ENCODE measurements at places on chromosomes 4 and X.
A peak's percentile ranks its signal among the peaks of the same experiment; 100 is the strongest.

- no peak for DNase-seq
Measured at GRCh38 chrX:18578546-18578945, 93.4 kb downstream of the RS1 start.

DNA sequence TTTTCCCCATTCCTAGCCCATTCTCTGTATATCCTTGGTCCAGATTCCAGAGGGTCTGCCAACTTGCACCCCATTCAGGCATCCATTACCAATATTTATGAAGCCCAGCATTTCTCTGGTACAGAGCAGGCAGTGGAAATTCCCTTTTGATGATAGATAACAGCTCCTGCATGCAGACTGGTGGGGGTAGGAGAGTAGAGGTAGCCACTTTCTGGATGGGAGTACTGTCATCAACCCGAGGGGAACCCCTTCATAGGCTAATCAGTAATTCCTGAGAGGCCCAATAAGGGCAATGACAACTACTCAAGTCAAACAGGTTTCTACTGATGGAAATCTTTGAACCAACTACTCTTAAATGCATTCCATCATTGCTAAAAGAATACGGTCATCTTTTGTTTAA lies 63.7 kb downstream of the COL25A1 start:
- DNase-seq = no peak

- peak; percentile 16 for DNase-seq
Measured at GRCh38 chrX:71103110-71103983, 3.2 kb downstream of the CXorf65 start.

DNA sequence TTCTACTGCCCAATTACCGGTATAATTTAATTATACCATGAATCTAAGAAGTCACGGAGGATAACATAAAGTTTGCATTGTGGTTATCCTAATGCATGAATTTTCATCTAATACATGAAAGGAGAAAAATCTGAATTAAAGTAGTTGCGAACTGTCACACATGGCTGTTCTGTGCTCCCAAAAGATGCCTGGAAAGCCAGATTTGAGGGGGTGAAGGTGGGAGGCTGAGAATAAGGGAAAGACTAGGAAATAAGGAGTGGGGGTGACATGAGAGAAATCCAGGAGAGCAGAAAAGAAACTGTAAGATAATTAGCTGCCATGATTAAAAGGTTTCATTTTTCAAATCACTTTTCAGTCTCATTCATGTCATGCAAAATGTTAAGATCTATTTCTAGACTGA lies 1582.7 kb downstream of the STIM2 start:
- DNase-seq = no peak

- no peak for DNase-seq
Measured at GRCh38 chrX:130778773-130779172, 124.2 kb downstream of the ENOX2 start.

DNA sequence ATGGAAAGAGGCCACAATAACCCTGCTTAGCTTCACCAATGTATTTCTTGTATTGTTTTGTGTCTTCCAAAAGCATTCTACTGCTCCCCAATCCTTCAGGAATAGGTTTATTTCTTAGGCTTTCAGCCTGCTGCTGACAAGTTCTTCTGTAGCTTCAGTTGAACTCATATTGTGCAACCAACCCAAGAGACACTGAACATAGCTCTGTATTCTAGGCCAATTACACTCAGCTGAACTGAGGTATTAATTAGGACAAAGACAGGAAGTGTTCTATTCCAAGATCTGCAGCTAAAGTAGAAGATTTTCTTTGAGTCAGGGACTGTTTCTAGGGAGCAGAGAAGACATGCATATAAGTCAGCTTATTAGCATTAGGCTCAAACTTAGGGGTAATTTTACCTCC lies 151.8 kb downstream of the LHFPL1 start:
- no peak for DNase-seq
